ENCODE measurements at places on chromosomes 2 and 18. TPM values are rescaled to one million over a fixed set of nuclear protein-coding genes. Genes with fewer than 3 reads are reported as not detected.

Gene ZNF396
- 1.4 TPM for total RNA-seq

Gene AUP1
- 82.5 TPM for total RNA-seq

GRCh38 chr2:119544075-119544938, at the start of gene CFAP221:
TSS of gene CFAP221 (plus strand) at chr2:119544449. CDS start at chr2:119546132, 1,683 bp downstream.
- H3K4me3 ChIP-seq = peak within 1 kb of the TSS; percentile 73
- DNase-seq = peak; percentile 35
- H3K27me3 ChIP-seq = peaks cover 6% of the 10 kb centered on the region
- peak within 1 kb of the TSS; percentile 50 for H3K27ac ChIP-seq
- no peaks in the 10 kb centered on the region for H3K4me1 ChIP-seq

DNA sequence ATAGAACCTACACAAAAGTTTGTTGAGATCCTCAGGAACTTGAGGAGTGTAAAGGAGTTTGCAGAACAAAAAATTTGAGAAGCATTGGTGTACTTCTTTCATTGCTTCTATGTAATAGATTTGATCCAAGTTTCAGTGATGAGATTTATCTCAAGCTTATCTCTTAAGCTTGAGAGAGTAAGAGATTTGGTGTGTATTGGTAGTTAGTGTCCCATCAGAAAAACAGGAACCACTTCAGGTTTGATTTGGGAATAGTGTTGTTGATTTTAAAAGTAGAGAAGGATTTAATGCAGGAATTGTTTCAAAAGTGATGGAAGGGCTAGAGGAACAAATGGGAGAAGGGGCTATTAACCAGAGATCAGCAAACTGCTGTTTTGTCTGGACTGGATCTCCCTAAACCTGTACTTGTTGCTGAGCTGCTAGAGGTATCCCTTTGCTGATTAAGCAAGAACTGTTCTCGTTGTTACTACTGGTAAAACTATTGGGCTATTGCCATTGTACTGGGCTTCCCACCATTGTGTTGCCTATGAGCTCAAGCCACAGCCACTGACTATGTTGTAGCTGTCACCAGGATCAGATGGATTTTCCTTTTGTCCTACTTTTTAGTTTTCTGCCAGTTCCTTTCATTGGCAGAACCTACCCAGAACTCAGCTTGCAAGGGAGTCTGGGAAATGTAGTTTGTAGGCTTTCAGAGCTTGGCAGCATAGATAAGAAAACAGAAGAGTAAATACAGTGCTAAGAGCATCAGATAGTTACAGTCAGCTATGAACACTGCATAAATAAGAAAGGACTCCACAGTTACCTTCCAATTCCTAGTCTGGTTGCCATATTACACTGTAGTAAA, 39.3 kb downstream of the RAB10 start:
- no peak overlapping the region for H3K27ac ChIP-seq
- no peaks in the 10 kb centered on the region for H3K27me3 ChIP-seq
- no peaks in the 10 kb centered on the region for H3K36me3 ChIP-seq
- DNase-seq = no peak

- no peaks in the 10 kb centered on the region for H3K4me1 ChIP-seq
- H3K27ac ChIP-seq = no peak overlapping the region
- H3K27me3 ChIP-seq = no peaks in the 10 kb centered on the region
- DNase-seq = no peak
Measured at GRCh38 chr2:128447538-128447995, 128.9 kb upstream of the HS6ST1 start.

GRCh38 chr2:16640867-16641266, 24.8 kb downstream of the CYRIA start:
- H3K27me3 ChIP-seq = no peaks in the 10 kb centered on the region
- no peaks in the 10 kb centered on the region for H3K36me3 ChIP-seq
- DNase-seq = no peak

DNA sequence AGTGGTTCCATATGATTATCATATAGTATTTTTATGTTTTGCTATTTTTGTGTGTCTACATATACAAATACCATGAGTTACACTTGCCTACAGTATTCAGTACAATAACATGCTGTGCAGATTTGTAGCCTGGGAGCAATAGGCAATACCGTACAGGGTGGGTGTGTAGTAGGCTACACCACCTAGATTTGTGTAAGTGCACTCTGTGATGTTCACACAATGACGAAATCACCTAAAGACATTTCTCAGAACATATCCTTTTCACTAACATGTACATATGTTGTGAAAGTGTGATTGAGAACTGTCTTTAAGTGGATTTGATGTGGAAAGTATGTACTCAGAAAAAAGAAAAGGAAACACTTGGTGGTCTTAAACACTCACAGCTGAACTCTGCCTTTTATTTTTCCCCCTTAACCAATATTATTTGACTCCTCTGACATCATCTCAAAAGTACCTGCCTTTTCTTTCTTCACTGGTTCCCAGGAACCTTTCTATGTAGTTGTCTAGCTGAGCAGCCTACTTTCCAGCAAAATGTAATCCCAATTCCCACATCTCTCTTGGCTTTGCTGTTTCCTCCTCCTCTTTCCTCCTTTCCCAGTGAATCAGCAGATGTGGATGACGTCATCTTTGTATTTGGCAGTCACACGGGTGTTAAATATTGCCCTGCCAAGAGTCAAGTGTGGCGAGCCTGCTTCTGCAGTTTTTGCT, 47.7 kb downstream of the OSBPL6 start:
- peak overlapping the region; percentile 76 for H3K27ac ChIP-seq
- H3K27me3 ChIP-seq = no peaks in the 10 kb centered on the region
- H3K4me1 ChIP-seq = peaks cover 21% of the 10 kb centered on the region
- H3K4me3 ChIP-seq = no peak overlapping the region
- DNase-seq = peak; percentile 96
- H3K36me3 ChIP-seq = no peaks in the 10 kb centered on the region

DNA sequence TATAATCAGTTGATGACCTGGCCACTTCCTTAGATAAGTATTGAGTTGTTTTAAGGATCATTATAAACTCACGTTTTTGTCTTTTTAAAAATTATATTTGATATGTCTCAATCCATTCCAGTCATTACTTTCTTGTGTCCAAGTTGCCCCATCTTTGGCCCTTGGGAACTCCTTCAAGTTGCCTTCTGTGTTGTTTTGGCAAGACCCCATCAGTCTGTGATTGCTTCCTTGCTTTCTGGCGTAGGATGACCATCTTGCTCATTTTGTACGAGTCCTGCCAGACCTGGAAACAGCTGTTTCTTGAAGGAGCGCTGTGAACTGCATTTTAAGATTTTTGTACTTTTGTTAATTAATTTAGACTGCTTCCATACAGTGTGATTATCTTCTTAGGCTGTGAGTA, 68.9 kb upstream of the ITM2C start:
- H3K27ac ChIP-seq = no peak overlapping the region
- H3K36me3 ChIP-seq = peaks cover 19% of the 10 kb centered on the region
- no peak for DNase-seq
- H3K4me3 ChIP-seq = no peak overlapping the region

- no peaks in the 10 kb centered on the region for H3K4me1 ChIP-seq
- H3K4me3 ChIP-seq = no peak overlapping the region
- H3K36me3 ChIP-seq = no peaks in the 10 kb centered on the region
- no peak overlapping the region for H3K27ac ChIP-seq
- no peak for DNase-seq
Measured at GRCh38 chr18:27181726-27182125, 3.4 kb downstream of the CHST9 start.

DNA sequence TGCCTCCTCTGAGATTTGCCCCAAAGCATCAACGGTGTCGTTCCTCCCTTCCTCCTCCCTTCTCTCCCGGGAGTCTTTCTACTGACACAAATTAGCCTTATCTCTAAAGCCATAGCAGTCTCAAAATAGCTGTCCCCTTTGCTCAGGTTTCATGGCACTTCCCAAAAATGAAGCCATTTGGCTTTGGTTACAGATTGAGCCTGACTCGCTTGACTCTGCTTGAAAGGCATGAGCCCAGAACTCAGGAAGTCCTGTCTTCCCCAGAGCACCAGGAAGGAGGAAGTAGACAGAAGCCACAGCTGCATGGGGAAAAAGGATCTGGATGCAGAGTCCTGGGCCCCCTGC, 234.4 kb upstream of the RGPD4 start:
- H3K27me3 ChIP-seq = no peaks in the 10 kb centered on the region
- peaks cover 24% of the 10 kb centered on the region for H3K4me1 ChIP-seq
- H3K4me3 ChIP-seq = no peak overlapping the region

DNA sequence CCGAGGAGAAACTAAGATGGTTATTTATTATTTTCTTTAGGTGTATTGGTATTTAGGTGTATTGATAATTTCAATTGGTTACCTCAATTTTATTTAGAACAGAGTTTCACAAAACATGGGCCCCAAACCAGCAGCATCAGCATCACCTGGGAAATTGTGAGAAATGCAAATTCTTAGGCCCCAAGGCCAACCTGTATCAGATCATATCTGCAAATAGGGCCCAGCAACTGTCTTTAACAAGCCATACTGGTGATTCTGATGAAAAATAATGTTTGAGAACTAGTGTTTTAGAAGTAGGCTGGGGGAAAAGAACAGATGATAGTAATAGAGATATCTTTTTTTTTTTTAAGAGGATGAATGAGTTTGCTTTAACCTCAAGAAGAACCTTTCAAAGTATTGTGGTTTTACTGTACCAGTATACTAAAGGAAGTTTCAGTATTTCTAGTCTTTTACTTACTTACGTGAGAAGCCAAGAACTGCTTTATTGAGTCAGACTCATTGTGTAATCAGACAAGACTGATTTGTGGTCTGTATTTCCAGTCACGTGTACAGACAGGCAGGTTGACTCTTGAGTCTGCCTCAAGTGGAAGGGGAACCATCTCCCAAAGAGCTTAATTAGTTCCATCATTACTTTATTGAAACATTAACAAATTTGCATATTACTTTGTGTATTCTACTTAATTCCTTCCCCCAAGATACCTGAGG, 60.4 kb upstream of the GAREM1 start:
- no peak overlapping the region for H3K4me3 ChIP-seq
- no peaks in the 10 kb centered on the region for H3K27me3 ChIP-seq
- H3K27ac ChIP-seq = no peak overlapping the region

DNA sequence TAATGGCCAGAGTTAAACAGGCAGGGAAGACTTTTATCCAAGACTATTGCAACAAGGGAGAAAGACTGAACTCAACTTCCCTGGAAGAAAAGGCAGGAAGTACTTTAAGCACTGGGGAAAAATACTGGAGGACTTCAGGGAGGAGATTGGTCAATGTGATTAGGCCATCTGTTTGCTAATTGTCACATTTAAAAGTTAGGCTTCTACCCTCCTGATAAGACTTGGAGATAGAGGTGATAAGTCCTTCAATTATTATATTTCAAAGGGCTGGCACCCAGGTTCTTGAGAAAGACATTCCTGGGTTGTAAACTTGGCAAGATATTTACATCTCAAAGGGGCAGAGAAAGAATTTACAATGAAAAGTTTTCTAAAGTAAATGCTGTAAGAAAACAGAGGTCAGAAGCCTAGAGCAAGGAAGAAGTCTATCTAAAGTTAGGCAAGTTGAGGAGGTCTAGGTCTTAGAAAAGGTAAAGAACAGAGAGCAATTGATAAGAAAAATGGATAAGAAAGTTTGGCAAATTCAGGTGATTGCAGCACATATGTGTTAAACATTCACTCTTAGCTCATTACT, 48.4 kb downstream of the DTNA start:
- no peak overlapping the region for H3K27ac ChIP-seq
- H3K27me3 ChIP-seq = no peaks in the 10 kb centered on the region
- no peaks in the 10 kb centered on the region for H3K36me3 ChIP-seq
- H3K4me1 ChIP-seq = no peaks in the 10 kb centered on the region

GRCh38 chr18:48706731-48707130, 167.9 kb downstream of the CTIF start:
- no peak overlapping the region for H3K27ac ChIP-seq
- DNase-seq = no peak
- no peaks in the 10 kb centered on the region for H3K27me3 ChIP-seq
- no peaks in the 10 kb centered on the region for H3K36me3 ChIP-seq
- H3K4me3 ChIP-seq = no peak overlapping the region

- DNase-seq = no peak
- H3K27me3 ChIP-seq = no peaks in the 10 kb centered on the region
- H3K4me1 ChIP-seq = no peaks in the 10 kb centered on the region
- no peak overlapping the region for H3K27ac ChIP-seq
- H3K4me3 ChIP-seq = no peak overlapping the region
Measured at GRCh38 chr2:237652181-237652580, 24.8 kb downstream of the LRRFIP1 start.

DNA sequence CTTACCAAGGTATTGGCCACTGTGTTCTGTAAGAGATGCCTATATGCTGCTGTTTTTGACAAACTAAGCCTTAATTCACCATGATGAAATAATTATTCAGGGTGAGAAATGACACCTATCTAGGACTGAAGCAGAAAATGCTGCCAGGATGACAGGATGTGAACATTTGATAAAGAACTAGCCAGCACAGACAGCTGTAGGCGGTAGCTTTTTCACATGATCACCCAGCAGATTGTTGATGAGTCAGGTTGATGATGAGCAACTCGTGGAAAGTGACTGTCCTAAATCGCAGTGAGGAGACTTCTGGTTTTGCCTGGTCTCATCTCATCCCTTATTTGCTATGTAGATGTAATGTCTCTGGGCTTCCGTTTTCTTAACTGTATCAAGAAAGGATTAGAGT, 144.1 kb downstream of the PRPF40A start:
- peaks cover 18% of the 10 kb centered on the region for H3K4me1 ChIP-seq
- no peak overlapping the region for H3K4me3 ChIP-seq
- peak; percentile 78 for DNase-seq
- H3K36me3 ChIP-seq = no peaks in the 10 kb centered on the region
- H3K27ac ChIP-seq = no peak overlapping the region
